ENCODE measurements at places on chromosomes 12 and 14.

DNA sequence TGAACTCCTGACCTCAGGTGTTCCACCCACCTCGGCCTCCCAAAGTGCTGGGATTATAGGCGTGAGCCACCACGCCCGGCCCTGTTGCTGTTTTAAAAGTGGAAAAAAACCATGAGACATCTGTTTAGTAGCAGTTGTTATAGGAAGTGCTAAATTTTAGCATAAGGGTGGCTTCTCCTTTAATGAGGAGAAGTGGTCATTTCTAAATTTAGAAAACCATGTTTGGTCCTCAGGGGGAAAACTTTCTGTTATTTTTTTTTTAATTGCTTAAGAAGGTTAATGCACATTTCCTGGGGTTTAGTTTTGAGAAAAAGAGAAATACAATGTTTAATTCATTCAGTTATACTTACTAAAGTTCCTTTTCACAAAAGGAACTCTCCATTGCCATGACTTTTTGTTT is 102.1 kb downstream of the MYRFL start:
- DNase-seq, result no peak

DNA sequence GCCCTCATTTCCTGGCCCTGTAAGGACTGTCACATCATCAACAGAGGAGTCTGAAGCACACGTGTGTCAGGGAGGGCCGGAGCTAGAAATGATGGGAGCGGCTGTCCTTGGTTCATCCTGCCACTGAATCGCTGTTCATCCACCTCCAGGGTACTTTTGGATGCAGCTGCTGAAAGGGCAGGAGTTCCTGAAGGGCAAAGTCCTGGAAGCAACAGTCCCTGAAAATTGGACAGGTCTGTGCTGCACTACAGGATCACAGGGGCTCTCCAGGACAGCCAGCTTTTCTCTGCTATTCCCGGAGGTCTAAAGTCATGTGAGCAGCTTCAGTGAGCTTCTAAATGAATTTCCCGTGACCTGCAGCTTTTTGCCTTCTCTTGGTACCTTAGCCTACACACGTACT is 17.7 kb downstream of the POU6F1 start:
- no peak for DNase-seq

- no peak for DNase-seq
These were observed 25.6 kb upstream of the C12orf71 start for GRCh38 chr12:27107986-27108385.

GRCh38 chr14:37171678-37172023 is 755 bp downstream of the SLC25A21 start:
- no peak for DNase-seq

- DNase-seq, result no peak
These were observed 7.4 kb downstream of the OAS2 start for GRCh38 chr12:112985642-112986290.

DNA sequence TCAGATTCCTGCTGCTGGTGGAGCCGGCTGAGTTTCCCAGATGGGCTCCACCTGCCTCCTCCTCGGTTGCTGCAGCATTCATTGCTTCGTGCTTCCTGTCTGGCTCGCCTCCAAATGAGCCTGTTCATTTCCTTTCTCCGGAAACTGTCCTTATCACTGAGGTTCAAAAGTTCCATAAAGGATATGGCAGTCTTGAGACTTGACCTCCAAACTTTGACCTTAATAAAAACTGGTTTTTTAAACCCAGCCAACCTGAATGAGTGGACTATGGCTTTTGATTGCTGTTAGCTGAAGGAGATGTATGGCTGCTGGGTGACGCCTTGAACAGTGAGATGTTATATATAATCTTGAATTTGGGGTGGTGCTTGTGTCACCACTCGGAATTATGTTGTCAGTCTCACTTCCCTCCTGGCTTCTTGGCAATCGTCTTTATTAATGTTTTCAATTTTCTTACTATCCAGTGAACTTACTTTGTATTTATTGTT is 62.7 kb downstream of the RASSF3 start:
- no peak for DNase-seq

- no peak for DNase-seq
These were observed 105.3 kb downstream of the PRKD1 start for GRCh38 chr14:29822430-29822709.

GRCh38 chr12:24928131-24928530 is 20.8 kb downstream of the BCAT1 start:
- DNase-seq, result no peak

- no peak for DNase-seq
These were observed 148.7 kb downstream of the CCDC59 start for GRCh38 chr12:82209533-82209932.

DNA sequence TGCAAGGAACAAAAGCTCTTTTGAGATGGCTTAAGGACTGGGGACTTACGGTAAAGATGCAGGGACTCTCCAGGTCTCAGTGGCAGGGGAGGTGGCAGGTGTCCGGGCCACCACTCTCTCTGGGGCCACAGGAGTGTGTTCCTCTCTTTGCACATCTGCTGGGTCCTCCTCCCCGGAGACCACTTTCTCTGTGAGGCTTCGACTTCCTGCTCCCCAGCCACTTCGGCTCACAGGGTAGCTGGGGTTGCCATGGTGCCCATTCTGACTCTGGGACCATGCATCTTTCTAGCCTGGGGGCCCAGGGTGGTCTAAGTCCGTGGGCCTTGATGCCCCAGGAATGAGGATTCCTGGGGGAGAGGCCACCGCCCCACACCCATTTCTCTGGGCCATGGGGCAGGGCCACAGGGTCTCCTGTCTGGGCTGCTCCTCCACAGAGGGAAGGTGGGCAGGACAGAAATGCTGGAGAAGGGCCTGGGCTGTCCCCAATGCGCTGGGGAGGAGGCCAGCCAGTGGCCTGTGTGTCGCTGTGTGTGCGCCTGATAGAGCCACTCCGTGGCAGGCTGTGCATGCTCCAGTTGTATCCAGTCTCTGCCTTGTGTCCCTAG is 38.5 kb downstream of the CCDC92 start:
- no peak for DNase-seq

Data from fibroblast of skin of left biceps (primary cell).